ENCODE measurements at places on chromosomes 2 and 18.

DNA sequence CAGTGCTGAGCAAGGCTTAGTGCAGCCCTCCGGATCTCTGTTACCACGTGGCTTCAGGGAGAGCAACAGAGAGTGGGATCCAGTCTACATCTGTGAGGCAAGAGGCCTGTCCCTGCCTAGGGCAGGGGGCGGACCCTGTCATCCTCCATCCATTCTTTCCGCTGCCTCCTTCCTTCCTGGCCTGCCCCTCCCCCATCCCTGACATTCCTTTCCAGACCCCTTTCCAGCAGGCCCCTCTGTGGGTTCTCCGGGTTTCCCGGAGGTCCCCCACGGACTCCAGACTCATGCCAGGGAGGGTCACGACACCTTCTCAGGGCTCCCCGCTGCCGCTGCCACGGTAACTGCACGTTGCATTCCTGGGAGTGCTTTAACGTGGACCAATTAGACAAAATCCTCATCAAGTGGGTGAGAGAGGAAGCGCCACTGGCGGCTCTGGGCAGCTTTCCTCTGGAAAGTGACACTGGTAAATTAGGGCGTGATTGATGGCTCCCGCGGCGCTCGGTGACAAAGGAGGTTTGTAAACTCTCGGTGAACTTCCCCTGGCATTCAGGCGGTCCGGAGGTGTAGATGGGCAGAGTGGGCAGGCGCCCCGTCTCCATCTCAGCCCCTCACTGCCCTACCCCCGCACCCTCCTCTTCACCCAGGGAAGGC, 11.4 kb downstream of the ATOH8 start:
- no peak for DNase-seq

- no peak for DNase-seq
Observed at GRCh38 chr2:106219813-106220212, 25.7 kb upstream of the UXS1 start.

DNA sequence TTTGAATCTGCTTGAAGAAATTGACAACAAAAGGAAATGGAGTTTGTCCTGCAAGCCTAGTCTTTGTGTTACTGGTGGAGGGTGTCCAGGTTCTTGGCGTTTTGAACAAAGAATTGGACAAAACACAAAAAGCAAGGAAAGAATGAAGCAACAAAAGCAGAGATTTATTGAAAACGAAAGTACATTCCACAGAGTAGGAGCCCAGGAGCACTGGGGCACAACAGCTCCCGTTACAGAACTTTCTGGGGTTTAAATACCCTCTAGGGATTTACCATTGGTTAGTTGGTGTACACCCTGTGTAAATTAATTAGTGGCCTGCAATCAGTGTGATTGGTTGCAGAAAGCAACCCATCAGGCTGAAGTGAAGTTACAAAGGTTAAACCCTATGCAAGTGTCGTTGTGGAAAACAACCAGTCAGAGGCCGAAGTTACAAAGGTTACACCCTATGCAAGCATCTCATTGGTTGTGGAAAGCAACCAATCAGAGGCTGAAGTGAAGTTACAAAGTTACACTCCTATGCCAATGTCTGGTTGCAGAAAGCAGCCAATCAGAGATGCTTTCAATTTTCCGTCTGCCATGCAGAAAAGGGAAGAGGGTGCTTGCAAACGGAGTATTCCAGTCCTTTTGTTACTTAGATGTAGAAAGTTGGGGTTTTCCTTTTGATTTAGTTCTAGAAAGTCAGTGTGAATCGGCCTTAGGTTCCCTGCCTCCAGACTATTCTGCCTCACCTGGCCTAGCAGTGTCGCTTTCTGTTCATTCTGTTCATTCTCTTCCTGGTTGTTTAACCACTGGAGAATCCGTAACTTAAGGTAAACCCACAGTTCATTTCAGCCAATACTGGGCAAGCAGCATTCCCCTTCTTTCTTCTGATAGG, 47.6 kb upstream of the PTH2R start:
- no peak for DNase-seq

DNA sequence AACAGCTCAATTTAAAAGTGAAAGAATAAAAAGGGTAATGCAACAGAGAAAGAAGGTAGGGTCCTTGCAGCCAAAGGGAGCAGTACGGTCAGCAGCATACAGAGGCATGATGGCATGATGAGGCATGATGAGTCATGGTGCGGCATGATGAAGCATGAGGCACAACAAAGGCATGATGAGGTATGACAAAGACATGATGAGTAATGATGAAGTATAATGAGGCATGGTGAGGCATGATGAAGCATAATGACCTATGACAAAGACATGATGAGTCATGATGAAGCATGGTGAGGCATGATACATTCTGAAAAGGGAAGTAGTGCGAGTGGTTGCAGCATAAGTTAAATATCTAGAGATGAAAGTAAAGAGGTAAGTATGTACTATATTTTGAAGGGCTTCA, 673.2 kb downstream of the TMEM182 start:
- DNase-seq = no peak

Data from substantia nigra (tissue), 51 donors.